ENCODE measurements at places on chromosomes 4 and X.

DNA sequence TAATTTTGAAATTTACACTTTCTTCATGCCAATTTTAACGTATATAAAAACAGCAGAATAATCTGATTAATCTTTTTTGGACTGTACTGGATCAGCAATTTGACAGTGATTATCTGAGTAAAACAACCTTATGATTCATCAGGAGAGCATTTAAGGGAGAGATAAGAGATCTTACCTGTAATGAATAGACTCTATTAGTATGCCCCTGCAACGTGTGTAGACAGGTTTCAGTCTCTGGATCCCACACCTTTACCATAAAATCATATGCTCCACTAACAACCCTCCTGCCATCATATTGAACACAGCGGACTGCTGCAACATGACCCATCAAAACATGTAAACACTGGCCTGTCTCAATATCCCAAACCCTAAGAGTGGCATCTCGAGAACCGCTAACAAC, 210.1 kb downstream of the FBXW7 start:
- DNase-seq = no peak

DNA sequence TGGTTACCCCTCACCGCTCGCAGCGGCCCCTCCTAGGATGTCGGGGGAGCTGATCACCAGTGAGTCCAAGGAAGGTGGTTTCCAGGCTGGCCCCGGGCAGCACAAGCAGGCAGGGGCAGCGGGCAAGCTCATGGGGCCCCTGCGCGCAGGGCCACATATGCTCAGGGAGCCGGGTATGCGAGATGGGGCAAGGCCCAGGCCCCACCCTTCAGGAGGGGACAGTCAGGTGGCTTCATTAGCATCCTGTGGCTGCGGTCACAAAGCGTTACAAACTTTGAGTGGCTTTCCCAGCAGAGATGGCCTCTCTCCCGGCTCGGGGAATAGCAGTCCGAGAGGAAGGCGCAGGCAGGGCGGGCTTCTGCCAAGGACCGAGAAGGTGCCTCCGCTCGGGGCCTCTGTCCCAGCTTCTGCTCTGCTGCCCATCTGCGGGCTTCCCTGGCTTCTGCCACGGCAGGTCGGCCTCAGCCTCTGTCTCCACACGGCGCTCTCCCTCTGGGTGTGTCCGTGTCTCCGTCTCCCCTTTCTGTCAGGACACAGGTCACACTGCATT, 13.5 kb downstream of the ABCD1 start:
- no peak for DNase-seq

GRCh38 chrX:103343105-103343504, 13.1 kb downstream of the TCEAL7 start:
- no peak for DNase-seq

GRCh38 chrX:150058728-150059127, 120.4 kb upstream of the EOLA2 start:
- no peak for DNase-seq

- no peak for DNase-seq
Measured at GRCh38 chr4:53195815-53196661, 169.8 kb downstream of the SCFD2 start.

DNA sequence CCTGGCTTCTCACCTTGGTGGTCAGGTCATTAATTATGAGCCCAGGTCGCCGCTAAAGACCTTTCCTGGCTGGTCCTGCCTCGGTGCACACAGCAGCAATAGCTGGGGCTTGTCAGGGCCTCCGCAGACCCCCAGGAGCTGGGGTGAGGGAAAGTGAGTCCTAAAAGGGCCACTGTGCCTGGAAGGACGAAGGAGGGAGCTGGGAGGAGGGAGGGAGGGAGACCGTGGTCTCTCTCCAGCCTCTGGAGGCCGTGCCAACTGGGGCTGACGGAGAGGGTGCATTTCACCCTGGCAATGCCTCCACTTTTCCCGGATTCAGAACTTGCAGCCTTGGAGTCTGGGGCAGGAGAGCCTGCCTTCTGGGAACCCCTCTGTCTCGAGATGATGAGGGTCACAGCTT, 60.4 kb downstream of the CRLF2 start:
- no peak for DNase-seq

DNA sequence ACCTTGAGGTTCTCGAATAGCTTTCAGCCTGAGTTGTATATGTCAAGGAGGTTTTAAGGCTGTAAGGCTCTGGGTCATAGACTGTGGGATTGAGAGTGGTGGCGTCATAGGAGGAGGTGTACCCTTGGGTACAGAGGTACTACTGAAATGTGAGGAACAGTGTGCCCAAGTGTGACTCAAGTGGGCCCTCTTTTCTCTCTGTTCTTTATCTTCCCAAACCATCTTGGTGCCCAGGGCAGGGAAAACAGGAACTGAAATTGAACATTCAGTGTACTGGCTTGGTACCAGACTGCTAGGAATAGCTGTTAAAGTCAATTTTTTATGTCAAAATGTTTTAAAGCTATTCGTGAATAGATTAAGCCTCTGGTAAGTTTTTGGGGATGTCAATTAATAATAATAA, 136.2 kb upstream of the RPS6KA3 start:
- DNase-seq = no peak

GRCh38 chr4:146346276-146346675, 131.9 kb downstream of the REELD1 start:
- no peak for DNase-seq

DNA sequence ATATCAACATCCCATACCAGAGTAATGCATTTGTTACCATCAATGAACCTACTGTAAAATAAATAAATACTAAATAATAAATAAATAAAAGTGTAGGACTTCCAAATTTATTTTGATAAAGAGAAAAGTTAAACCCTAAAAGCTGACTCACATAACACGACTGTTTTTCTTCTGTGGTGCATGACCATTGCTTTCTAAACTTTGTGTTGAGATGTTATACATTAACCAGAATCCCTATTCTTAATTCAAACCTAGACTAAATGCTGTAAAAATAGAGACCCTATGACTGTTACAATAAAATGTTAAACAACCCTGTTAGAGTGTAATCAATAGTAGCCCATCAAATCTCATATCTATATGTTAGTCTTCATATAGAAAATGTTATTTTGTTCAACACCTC, 20.9 kb upstream of the PRMT9 start:
- DNase-seq = no peak

- no peak for DNase-seq
Measured at GRCh38 chr4:152278172-152278504, 257.8 kb downstream of the FBXW7 start.

DNA sequence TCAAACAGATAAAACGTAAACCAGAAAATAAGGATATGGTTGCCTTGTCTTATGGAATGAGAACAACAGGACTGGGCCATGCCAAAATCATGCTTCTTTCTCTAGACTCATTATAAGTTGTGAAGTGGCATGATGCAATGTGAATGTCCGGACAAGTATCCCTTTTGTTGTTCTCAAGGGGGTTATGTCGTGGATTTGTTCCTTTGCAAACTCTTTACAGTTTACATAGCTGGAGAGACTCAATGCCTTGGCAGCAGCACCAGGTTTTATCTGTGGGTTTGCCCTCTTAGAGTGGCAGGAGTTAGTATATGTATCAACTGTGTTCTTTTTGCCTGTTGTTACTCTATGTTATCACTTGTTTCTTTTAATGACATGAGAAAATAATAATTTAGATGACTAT, 41.4 kb downstream of the SPRY1 start:
- no peak for DNase-seq

DNA sequence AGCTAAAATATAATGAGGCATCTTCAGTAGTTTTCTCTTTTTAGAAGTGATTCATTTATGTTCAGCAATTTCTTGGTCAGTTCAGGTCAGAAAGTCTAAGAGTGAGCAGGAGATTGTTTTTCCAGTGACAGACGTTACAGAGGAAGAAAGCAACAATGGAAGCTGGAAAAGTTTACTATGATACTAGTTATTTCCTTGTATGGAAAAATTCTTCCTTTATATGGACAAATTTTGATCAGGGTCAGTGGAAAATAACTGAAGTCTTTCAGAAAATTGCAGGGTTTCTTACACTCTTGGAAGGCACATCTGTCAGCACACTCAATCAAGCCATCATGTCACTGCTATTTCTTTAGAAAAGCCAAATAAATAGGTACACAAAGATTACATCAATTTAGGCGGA, 1120.7 kb downstream of the FAT4 start:
- no peak for DNase-seq

DNA sequence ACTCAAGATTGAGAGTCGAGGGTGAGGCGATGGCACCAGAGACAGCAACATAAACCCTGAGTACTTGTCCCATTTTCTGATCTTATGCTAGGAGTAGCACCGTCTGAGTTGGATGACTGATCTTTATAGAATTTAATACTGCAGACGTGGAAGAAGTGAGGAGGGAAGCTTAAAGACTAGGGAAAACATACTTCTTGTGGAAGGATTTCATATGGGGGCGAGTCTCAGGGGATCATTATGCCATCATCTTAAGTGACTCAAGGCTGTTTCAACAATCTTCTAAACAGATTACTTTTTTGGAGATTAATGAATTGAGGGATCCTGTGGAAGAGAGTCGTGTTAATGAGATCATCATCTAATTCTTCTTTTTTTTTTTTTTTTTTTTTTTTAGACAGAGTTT, 17.2 kb upstream of the FAT1 start:
- DNase-seq = no peak

DNA sequence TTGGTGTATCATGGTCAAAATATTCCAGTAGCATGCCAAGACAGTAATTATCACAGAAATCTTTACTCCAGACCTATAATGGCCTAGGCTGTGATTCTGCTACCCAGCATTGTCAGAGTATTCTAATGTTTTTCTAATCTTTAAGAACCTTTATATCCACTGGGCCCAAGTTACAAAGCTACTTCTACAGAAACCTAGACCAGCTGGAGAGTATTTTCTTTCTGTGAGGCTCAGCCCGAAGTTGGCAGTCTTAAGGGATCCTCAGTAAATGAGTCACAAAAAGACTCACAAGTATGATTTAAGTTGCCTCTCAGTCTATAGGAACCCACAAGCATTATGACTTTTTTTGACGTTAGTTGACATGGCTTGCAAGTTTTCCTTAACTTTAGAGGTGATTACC, 638.5 kb upstream of the FAM241A start:
- DNase-seq = no peak

GRCh38 chr4:24846716-24847115, 51.3 kb downstream of the SOD3 start:
- no peak for DNase-seq

DNA sequence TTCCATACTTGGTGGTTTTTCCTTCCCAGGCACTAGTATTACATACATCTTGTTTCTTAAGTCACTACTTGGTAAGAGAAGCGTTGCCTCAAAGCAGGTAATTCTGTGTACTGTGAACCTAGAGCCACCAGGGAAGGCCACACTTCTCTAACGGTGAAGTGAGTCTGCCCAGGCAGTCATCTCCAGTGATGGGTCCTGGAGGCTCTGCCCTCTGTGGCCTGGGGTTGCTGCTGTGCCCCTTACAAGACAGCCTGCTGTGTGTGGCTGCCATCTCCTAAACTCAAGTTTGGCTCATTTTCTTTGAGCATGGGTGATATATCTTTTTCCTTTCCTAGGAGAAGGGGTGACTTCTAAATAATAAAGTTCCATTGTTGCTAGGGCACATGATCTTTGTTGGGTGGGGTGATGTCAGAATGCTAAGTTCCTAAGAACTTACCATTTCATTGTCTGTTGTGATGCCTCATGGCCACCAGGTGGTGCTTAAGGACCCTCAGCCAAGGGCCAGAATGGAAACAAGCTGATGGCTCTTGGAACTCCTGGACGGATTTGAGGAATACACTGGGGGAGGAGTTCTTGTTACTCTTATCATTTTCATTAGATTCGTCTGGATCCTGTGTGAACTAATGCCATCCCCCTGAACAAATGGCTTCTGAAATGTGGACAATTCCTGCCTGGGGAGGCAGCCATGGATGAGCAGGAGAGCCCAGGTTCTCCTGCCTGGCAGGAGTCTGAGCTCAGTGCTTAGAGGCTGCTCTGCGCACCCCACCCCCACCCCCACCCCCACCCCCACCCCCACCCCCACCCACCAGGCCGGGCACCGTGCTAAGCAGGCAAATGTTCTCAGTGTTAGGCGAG, 41.1 kb upstream of the WDR1 start:
- DNase-seq = peak; percentile 17

Measured in naive B cell (primary cell).